ENCODE measurements at places on chromosomes 4 and X.

GRCh38 chr4:84032372-84032771, 466.7 kb downstream of the NKX6-1 start:
- DNase-seq: no peak

DNA sequence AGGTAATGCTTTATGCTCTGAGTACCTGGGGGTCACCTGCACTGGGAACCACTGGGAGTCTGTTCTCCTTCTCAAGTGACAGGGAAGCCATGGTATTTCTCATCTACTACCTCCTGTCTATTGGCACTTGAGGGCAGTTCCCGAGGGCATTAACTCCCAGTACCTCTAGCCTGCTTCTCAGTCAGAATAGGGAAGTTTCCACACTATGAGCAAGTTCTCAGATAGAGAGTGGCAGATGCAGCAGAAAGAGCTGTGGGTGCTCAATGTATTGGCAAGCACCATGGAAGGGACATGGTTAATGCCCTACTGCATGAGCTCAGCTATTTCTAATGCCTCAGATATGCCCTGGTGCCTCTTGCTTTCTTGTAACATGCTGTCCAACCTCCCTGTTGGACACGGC, 74.1 kb downstream of the ANOS1 start:
- no peak for DNase-seq

GRCh38 chr4:83191026-83191425, 76.5 kb upstream of the PLAC8 start:
- no peak for DNase-seq

- peak; percentile 44 for DNase-seq
These were observed 30.3 kb upstream of the GLRB start for GRCh38 chr4:157045507-157046127.

GRCh38 chrX:19585332-19586082, 70.2 kb upstream of the MAP3K15 start:
- DNase-seq: peak; percentile 23

- no peak for DNase-seq
These were observed 150.9 kb downstream of the SHOX start for GRCh38 chrX:781224-782204.

DNA sequence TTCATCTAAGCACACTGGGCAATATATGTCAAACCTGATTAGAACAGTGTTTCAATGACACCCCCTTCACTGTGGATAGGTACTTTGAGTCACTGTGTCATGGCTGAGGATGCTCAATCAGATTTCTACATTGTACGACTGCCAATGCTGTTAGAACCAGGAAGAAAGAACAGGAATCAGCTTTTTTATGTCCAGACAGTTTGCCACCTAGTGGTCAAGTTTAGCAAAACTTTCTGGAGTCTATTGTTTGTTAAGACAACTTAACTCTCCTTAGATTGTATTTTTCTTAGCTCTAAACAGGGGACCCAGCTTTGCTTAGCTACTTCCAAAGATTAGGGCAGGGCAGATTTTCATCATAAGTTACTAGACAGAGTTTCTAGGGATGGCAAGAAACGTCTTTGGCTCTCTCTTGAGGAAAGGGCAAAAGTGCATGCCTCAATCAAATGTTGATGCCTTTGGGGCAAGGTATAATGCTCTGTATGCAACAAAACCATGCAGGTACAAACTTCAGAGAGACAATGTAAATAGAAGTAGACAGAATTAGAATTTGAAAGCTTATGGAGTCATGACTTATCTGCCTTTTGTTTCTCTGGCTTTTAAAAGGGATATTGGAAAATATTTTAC, 40.5 kb upstream of the BMP3 start:
- DNase-seq: peak; percentile 66

Measured in renal pelvis (tissue), 12 donors.